ENCODE measurements at places on chromosomes 7 and 10.

- DNase-seq: no peak
These were observed 45.1 kb upstream of the AGR3 start for GRCh38 chr7:16926861-16927260.

GRCh38 chr7:36937754-36938563 lies 213.7 kb upstream of the AOAH start:
- DNase-seq: no peak

DNA sequence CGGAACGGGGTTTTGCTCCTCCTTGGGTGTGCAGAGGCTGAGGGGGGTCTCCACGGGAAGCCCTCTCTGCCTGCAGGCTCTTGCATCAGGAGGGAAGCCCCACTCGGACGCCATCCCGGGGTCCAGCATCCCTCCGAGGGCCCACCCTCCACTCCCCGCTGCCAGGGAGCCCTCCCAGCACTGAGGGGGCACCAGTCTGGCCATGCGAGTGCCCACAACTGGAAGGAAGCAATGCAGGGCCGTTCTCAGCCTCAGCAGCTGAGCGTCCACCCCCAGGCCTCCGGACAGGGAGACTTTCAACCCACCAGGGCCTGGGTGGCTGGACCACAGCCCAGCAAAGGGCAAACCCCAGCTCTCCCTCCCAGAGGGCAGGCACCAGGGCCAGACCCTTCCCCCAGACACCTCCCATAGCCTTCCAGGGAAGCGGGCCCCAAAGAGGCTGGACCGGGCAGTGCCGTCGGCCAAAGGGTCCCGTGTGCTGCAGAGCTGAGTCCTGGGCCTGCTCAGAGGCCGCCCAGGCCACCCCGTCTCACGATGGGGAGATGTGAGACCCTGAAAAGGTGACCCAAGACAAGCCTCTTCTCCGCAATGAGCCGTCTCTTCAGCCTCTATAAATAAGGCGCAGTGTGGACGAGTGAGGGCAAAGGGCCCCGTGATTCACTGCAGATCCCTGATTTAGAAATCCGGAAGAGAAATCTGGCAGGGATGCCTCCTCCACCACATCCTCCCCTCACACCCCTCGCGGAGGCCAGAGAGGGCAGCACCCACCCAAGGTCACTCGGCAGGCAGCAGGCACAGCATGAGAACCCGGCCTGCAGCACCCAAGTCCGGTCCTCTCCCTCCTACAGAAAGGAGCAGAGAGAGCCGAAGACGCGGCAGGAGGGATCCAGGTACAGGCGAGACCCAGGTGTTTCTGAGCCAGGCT lies 81.9 kb upstream of the DNAAF5 start:
- no peak for DNase-seq

GRCh38 chr10:6407034-6407721 lies 172.9 kb downstream of the PRKCQ start:
- no peak for DNase-seq

GRCh38 chr7:79064187-79064823 lies 389.2 kb downstream of the MAGI2 start:
- no peak for DNase-seq

DNA sequence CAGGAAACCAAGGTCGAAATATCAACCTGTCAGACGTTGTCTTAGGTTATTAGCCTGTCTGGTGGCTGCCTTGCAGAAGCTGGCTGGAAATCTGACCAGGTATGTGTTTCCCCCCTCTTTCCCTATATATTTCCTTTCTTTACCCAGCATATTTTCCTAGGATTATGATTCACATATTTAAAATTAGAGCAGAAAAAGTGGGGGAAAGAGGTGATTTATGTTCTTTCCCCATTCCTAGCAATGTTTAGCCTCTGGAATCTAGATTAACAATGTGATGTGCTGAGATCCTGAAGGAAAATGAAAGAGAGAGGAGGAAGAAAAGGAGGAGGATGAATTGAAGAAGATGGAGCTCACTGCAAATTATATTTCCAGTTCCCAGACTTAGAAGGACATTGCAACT lies 421.4 kb upstream of the AUTS2 start:
- no peak for DNase-seq

Data from prostate gland (tissue), 2 donors.